ENCODE measurements at places on chromosomes 7 and 10.

DNA sequence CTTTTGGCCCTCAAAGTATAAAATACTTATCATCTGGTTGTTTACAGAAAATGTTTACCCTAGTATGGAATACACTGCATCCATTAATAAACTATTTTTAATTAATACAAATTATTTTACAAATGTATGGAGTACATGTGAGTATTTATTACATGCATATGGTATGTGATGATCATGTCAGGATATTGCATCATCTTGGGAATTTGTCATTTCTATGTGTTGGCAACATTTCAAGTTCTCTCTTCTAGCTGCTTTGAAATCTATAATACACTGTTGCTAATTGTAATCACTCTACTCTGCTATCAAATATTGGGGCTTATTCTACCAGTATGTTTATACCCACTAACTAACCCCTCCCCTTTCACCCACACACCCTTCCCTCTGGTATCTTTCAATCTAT, 103.9 kb upstream of the THSD7A start:
- DNase-seq, result no peak

- no peak for DNase-seq
These were observed 165.4 kb downstream of the ST7 start for GRCh38 chr7:117118579-117119180.

GRCh38 chr10:32731527-32731926, 226.5 kb downstream of the ITGB1 start:
- DNase-seq, result no peak

DNA sequence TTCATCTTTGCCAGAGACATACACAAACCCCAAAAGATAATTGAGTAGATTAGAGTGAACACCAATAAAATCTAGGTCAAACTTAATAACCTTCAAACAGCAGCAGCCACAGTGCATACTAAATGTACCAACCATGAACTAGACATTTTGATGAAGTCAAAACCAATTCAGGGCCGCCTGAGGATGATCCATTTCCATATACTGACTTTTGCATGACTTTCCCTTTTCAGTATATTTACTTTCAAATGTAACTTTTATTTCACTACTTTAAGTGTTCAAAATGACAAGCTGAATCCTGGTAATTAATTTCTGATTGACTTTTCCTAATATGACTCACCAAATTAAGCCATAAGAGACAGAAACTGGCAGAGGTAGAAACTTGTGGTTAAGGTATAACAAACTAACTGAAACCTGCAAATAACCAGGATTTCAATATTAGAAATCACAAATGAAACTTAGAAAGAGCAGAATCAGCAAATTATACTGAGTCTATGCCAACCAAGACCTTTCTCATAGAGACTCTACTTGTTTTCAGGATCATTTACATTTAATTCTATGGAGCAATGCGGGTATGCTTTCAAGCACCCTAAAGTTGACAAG, 171.9 kb upstream of the LRRN3 start:
- no peak for DNase-seq

GRCh38 chr10:110704906-110705476, 60.9 kb downstream of the RBM20 start:
- no peak for DNase-seq

- DNase-seq, result no peak
These were observed 1361.3 kb upstream of the CELF2 start for GRCh38 chr10:9656386-9656785.

GRCh38 chr10:6920072-6921019, 340.3 kb upstream of the PRKCQ start:
- peak; percentile 81 for DNase-seq

DNA sequence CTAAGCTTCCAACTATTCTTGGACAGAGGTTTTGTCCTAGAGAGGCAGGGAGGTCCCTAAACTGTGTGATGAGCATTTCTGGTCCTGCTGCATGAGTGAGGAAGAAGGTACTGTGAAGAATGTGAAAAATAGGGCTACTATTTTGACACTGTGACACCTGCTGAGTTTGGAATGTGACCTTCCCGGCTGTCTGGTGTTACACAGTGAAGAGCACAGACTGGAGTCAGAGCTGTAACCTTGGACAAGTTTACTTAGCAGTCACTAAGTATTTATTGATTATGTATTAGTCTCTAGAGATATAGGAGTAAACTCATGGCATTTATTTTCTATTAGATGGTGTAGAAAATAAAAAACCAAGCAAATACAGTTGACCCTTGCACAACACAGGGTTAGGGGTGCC, 12.3 kb downstream of the GOLGA7B start:
- DNase-seq, result no peak

DNA sequence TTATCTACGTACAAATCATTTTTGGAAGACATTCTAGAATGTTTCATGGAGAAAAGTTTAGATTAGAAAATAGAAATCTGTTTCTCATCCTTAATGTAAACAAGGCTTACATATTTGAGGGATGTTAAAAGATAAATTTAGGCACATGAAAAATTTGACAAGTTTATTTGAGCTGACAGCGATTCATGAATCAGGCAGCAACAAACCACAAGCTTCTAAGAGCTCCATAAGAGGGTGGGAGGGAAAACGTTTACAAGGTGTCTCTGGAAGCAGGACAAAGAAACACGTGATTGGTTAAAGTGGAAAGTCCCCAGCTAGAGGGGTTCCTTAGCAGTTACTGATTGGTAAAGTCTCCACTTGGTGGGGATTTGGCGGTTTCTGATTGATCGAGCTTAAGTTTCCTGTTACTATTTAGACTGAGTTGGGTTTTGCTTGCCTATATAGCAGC, 228.9 kb upstream of the PITRM1 start:
- DNase-seq, result no peak

GRCh38 chr7:27822245-27822644, 82.3 kb downstream of the TAX1BP1 start:
- no peak for DNase-seq

- DNase-seq, result no peak
These were observed 120.9 kb downstream of the ICA1 start for GRCh38 chr7:8141070-8141469.

DNA sequence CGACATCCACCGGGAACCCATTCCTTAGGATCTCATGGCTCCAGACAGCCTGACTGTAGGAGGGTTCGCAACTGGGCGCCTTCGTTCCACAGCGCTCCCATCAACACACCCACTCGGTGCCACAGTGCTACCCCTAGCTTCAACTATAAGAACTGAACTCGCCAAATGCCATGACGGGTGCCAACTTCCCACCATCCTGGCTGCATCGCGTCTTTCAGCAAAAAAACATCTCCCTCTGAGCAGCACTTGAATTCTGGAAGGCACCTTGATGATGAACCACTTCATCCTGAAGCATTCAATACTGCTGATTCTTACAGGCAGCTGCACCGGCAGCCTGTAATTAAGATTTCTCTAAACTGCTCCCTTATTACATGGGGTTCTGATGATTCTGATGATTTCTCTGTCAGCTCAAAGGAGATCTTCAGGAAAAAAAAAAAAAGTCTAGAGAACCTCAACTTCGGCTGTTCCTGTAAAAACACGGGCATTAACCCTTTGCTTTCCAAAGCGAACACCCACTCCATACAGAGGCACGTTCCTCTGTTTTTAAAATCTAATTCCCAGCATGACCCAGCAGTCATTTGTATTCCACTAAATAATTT, 1.3 kb downstream of the CYTH3 start:
- peak; percentile 47 for DNase-seq

DNA sequence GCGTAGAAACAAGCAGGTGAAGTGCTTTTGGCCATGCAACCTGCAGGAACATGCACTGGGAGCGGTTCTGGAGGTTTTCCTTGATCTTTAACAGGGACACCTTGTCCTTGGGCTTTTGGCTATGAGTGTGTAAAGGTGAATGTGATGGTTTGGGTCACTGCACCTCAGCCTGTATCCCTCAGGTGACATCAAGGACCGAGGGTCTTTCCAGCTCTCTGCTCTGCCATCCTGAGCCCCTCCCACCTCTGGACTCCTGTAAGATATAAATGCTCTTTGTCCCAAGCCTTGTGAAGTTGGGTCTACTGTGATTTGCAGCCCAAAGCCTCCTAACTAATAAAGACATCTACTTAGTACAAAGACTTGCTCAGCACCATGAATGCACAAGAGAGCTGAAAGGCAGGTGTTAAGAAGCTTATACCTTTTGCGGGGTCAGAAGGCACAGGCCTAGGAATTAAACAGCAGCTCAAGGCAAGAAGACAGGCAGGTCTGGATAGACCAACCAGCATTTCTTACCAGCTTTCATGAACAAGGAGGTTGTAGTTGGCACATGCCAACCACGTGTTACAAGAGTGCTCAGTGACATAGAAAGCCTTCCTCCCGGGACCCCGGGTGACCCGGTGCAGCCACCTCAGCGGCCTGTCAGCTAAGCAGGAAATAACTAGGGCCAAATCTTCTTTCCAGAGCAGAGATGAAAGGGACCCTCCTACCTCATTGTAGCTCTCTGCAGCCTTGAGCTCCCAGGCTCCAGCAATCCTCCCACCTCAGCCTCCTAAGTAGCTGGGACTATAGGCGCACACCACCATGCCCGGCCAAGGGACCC, 89.9 kb downstream of the CARD11 start:
- peak; percentile 18 for DNase-seq

DNA sequence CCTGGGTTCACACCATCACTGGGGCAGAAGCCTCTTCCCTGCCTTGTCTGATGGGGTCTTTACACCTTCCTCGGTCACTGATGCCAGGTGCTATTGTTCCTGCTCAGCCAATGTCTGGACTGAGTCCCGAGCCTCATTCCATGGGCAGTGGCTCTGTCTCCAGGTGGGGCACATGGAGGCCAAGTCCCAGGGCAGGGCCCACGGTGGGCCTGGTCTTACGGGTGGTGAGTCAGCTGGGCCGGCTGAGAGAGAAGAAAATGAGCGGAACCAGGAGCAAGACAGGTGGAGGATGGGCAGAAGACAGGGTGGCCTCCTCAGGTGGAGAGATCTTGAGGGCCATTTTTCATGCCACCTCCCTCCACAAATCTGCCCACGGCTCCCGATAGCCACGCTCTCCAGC, 131.7 kb upstream of the FAM20C start:
- DNase-seq, result no peak

GRCh38 chr7:89839329-89839728, 314.9 kb upstream of the STEAP1 start:
- DNase-seq, result no peak

DNA sequence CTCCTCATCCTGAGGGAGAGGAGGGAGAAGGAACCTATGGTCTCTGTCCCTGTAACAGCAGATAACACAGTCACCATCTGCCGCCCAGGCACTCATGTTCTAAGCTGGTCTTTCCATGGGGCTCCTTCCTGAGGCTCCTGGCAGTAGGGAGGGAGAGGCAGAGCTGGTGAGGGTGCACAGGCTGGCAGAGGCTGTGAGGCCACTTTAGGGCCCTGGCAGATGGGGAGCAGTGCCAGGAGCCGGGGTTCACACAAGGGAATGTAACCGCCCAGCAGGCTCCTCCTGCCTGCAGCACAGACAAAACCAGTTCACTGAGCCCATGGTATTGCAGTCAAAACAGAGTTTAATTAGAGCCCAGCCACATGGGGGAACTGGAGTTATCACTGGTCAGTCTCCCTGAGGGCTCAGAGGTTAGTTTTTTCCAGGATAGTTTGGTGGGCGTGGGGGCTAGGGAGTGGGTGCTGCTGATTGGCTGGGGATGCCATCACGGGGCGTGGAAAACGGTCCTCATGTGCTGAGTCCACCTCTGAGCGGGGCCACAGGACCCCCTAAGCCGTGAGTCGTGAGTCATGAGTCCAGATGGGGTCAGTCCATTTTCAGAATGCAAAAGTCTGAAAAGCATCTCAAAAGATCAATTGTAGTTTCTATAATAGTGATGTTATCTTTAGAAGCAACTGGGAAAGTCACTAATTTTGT, 499.3 kb upstream of the FOXK1 start:
- DNase-seq, result no peak

GRCh38 chr10:75294866-75295701, 59.3 kb upstream of the COMTD1 start:
- peak; percentile 39 for DNase-seq

GRCh38 chr7:37833107-37833817, 15.1 kb upstream of the NME8 start:
- peak; percentile 47 for DNase-seq

DNA sequence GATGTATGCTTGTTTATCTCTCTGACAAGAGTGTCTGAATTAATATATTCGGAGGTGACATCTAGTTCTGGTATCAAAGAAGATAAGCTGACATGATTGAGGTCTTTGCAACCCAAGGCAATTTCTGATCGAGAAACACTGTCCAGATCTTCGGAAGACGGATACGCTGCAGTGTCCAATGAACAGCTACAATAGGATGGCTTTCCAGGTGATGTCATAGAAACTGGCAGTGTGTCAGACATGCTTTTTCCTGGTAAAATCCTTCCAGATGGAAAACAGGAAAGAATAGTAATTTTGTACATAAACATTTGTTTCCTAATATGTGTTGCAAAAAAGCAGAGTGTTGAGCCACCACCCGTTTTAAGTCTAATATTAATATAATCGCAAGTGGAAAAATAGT, 33.4 kb downstream of the VWDE start:
- DNase-seq, result no peak

DNA sequence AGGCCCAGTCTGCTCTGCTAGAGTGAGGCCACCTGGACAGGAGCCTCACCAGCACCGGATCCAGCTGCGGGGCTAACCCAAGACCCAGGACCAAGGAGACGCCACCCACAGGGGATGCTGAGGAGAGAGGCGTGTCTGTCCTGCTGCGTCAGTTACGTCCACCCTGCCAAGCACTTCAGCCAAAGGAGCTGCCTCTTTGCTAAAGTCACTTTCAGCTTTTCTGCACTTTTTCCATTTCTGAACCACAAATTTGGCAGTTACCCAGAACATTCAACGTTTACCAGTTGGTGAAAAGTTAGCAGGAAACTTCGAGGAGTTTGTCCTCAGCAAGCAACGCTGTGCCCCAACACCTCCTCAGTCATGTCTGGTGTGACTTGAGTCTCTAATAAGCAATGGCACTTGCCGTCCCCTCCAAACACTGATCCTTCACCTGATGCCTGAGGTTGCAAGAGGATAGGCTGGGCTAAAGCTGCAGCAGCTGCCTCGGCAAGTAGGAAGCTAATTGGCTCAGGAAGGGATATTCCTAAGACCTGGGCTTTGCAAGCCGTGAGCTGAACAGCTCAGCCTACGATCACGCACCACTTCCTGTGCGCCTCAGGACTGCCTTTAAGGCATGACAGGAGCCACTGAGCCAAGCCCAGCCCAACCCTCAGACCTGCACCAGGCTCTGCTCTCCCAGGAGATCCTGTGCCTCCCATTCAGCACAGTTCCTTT, 40.1 kb downstream of the KCNH2 start:
- peak; percentile 8 for DNase-seq

GRCh38 chr10:77566236-77566635, 71.4 kb downstream of the KCNMA1 start:
- no peak for DNase-seq

GRCh38 chr7:22730921-22731654, 4.1 kb downstream of the IL6 start:
- no peak for DNase-seq

DNA sequence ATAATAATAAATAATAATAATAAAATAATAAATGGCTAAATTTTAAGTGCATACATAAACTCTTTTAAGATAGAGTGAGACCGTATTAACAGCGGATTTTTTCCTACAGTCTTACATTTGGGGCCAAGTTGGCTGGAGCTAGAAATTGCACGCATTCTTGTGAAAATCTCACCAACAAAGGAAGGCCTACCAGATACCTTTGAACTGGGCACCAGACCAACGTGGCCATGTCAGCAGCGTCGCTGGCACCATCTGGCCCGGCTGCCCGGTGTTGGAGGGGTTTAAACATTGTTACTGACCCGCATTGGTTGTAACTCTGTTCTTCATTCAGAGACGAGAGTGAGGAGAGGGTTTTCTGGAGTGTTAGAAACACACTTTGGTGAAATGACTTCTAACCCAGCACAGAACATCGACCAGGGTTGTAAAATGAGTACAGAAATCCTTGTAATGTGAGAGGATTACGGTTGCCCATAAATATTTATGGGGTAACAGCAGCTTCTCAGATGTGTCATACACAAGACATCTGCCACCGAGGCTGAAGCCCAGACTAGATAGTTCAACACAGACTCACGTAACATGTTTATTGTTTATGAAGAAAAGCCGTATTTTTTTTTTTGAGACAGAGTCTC, 34.6 kb upstream of the UNCX start:
- DNase-seq, result no peak

All from CD4-positive, alpha-beta T cell treated with Interleukin-21 for 1 hour (primary cell).